Lung microvascular endothelial cell (primary cell): ENCODE measurements at places on chromosomes 5 and 9. TPM values are rescaled to one million over a fixed set of nuclear protein-coding genes. Genes with fewer than 3 reads are reported as not detected.

DNA sequence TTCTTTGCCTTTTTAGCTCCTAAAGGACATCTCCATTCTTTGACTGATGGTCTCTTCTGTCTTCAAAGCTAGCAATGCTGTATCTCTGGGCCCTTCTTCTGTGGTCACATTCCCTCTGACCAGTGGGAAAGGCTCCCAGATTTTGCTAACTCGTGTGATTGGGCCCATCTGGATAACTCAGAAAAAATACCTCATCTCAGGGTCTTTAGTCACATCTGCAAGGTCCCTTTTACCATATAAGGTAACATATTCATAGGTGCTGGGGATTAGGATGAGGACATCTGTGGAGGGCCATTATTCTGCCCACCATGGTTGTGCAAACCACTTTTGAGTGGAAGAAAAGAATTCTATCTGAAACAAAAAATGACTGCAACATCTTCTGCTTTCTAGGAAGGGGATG lies 76.3 kb upstream of the MAMDC2 start:
- DNase-seq, result no peak

DNA sequence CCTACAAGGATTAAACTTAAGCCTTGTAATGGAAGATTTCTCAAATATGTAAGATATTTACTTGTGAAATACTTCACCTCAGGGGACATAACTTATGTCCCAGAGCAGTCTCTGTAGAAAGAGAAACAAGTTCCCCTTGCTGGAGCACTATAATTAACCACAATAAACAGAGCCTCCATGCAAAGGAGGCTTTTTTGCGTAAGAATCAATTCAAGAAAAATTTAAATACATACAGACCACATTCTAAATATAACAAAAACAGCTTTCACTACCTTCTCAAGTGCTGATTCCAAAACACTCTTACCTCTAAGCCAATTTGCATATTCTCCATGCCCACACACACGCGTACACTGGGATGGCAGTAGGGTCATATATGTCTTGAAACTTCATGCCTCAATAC lies 30.7 kb upstream of the CCNB1 start:
- DNase-seq, result no peak

GRCh38 chr5:142874540-142874939 lies 104.4 kb downstream of the ARHGAP26 start:
- peak; percentile 93 for DNase-seq

DNA sequence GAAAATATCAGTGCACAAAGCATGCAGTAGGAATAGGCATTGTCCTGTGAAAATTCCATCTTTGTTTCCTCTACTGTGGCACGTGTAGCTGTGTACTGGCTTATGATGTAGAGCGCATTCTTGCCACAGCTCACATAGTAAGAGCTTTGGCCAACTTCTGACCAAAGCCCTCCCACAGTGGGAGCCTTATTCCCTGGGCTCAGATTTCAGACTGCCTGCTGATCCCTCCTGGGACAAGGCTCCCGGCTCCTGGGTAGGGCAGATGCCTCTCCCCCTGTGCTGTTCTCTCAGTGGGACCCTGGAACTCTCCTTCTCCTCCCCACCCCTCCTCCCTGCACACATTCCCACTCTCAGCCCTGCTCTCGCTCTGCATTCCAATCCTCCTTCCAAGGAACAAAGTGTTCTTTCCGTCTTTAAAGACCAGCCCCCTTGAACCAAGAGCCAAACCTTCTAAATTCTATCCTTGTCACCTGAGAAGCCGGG lies 17.5 kb downstream of the LCP2 start:
- DNase-seq, result no peak

DNA sequence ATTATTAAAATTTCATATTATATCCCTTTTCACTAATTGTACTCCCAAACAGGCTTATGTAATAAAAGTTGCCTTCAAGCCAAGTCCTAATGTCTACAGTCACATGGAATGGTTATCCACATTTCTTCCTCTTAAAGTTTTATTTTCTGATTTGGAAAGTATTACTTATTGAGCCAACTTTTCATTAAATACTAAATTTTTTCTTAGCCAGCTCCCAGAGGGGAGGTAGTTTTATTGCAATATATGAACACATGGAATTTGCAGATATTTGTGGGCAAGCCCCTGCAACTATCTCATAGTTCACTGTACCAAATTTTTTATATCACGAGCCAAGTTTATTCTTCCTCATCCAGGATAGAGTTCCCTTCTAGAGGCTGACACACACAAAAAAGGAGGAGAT lies 332.8 kb upstream of the PTGER4 start:
- no peak for DNase-seq

DNA sequence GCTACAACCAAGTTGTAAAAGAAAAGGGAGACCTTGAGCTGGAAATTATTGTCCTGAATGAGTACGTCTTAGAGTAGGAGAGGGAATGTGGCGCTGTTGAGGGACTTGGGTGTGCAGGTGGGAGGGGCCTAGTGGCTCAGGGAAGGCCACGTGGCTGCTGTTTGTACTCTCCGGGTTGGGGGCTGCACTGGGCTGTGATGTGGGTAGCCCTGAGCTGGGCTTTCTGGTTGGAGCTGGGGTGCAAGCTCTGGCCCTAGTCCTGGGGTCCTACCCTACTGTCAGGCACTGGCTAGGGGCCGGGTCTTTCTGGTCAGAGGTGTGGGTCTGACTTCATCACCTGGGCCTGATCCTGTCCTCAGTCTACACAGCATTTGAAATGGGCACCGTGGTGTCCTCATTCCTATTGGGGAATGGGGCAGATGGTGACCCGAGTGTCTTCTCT lies 19.1 kb upstream of the GLE1 start:
- DNase-seq, result no peak

- peak; percentile 89 for DNase-seq
These were observed 60.6 kb downstream of the TNFSF15 start for GRCh38 chr9:114745108-114745848.

GRCh38 chr9:130189840-130190239 lies 17.6 kb downstream of the NCS1 start:
- peak; percentile 21 for DNase-seq

- no peak for DNase-seq
These were observed 33.9 kb downstream of the G3BP1 start for GRCh38 chr5:151805414-151806223.

GRCh38 chr5:117131048-117131679 lies 556.5 kb upstream of the SEMA6A start:
- DNase-seq, result no peak

DNA sequence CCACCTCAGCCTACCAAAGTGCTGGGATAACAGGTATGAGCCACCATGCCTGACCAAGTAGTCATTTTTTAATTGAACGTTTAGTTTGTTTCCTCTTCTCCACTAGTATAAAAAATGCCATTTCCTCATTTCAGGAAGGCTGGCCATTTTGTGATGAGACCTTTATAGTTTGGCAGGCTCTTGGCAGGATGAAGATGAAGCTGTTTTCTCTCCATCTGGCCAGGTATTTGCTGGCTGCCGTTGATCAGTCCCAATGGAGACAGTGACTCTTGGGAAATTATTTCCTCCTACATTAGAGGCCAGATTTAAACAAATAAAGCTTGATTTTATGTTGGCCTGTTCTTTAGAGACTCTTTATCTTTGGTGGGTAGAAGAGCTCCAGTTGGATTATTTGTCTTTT lies 199.0 kb downstream of the ARHGAP26 start:
- DNase-seq, result peak; percentile 31

DNA sequence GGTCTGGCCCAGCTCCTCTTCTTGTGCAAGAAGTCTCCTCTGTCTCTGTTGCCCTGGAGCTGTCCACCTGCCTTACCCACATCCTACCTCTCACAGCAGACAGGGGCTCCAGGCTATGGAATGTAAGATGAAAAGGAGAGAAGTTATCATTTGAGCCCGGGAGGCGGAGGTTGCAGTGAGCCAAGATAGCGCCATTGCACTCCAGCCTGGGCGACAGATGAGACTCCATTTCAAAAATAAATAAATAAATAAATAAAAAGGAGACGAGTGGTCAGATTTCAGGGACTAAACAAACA lies 37.5 kb upstream of the DENND4C start:
- no peak for DNase-seq

- DNase-seq, result no peak
These were observed 65.9 kb upstream of the C5orf46 start for GRCh38 chr5:147972076-147972840.

DNA sequence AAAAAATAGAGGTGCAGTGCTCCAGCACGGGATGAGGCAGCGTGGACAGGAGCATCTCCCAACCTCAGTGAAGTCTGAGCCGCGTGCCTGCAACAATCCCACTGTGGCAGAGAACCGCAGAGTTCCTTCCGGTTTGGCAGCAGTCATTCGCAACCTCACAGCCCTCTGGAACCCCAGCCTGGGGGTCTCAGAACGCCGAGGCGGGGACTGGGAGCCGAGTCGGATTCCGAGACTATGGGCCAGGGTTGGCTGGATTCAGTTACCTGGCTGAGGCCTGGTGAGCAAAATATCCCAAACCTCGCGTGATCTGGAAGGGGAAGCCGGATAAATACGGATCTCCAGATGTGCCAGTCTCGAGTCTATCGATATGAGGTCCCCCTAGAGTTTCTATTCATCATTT lies 27.0 kb downstream of the CDKN2A start:
- DNase-seq, result peak; percentile 13

GRCh38 chr5:42881416-42882117 lies 69.9 kb upstream of the SELENOP start:
- no peak for DNase-seq

- no peak for DNase-seq
These were observed 205.4 kb downstream of the SNX18 start for GRCh38 chr5:54722846-54723433.

DNA sequence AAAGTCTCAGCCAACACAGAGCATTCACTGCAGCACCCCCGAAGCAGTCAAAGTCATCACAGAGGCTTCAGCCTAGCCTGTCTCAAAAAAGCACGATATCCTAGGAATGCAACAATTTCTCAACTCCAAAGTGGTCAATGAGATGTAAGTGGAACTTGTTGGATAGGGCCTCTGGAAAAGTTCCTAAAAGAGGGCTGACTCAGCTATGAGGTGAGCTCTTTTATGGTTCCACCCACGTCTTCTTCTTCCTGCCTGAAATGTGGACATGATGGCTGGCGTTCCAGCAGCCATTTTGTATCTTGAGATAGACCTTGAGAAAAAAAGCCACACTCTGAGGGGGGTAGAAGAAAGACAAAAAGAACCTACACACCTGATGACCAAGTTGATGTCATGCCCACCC lies 32.5 kb upstream of the TRIO start:
- no peak for DNase-seq

DNA sequence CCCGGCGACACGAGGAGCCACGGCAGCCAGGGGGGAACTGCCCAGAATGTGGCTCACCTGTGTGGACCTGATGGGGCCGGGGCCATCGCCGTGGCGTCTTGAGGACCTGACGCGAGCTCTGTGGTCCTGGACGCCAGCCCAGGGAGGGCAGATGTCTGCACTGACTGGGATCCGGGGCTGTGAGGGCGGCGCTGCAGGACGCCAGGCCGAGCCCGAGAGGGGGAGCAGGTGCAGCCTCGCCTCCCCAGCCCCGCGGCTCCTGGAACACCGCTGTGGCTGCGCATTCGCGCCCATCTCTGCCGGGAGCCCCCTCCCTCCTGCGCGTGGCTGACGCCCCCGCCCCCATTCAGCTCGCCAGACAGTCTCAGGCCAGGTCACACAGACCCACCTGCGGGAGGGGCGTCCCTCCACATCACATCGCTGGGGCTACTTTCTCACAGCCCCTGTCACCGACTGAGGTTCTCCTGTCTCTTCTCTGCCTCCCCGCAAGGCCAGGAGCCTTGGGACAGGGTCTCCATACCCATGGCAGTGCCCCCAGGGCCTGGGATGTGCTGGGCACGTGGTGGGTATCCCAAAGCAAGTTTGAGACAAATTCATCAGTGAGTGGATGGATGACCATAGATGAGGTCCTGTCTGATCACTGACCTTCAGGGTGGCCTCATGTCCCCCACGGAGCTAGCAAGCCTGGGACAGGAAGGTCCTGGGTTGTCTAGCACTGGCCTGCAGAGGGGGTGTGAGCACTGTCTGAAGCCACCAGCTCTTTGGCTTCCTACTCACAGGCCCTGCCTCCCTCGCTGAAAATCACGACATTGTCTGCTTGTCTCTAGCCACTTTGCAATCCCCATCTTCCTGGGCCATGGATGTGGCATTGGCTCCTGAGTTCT lies 47.3 kb downstream of the RASGEF1C start:
- peak; percentile 23 for DNase-seq

DNA sequence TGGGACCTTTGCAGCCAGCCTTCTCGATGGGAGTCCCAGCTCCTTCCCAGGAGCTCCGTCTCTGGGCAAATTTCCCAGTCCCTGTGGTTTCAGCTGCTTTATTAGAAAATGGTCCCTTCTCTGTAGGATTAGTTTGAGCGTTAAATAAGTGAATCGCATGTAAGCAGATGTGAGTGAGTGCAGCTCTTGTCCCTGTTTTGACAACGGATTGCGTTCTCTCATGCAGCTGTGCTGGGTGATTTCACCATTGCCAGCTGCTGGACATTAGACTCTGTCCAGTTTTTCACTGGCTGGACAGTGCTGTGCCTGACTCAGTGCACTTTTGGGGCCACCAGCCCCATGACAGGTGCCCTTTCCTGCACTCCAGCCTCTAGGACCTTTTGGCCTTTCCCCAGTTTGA lies 11.6 kb upstream of the CEL start:
- DNase-seq, result no peak

- no peak for DNase-seq
These were observed 34.9 kb downstream of the SPRY4 start for GRCh38 chr5:142289708-142290576.

DMRT3 gene
- not detected in 2 replicates for total RNA-seq

HAVCR1 gene
- total RNA-seq, result not detected in 2 replicates

PHF24 gene
- not detected in 2 replicates for total RNA-seq

ADRB2 gene
- total RNA-seq, result 5.7 and 9.5 TPM in 2 replicates

PLPPR1 gene
- total RNA-seq, result under 0.01 TPM in 1 of 2 replicates, not detected in the other

LHX6 gene
- 0.40 and 1.7 TPM in 2 replicates for total RNA-seq

ZNF366 gene
- total RNA-seq, result 0.40 and 1.3 TPM in 2 replicates

OR1J2 gene
- total RNA-seq, result not detected in 2 replicates
